CD4-positive, alpha-beta T cell treated with Interleukin-15 for 1 hour (primary cell): ENCODE measurements at places on chromosomes 7 and 10.

GRCh38 chr10:124266468-124267230 lies 152.1 kb downstream of the OAT start:
- DNase-seq = no peak

DNA sequence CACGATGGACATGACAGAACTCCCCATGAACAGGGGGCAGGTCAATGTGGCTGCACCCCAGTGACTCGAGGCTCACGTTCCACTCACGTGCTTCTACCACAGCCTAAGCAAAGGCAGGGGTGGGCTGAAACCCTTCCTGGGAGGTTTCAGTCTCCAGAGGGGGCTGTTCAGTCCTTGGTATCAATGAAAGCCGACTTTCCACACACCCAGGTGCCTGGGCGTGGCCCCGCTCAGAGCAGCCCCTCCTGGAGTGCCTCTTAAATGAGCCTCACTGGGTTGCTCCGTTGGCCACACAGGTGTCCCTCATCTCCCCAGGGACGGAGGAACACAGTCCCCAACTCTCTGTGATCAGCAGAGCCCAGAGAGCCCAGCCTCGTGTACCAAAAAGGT lies 90.5 kb upstream of the PDGFA start:
- no peak for DNase-seq

DNA sequence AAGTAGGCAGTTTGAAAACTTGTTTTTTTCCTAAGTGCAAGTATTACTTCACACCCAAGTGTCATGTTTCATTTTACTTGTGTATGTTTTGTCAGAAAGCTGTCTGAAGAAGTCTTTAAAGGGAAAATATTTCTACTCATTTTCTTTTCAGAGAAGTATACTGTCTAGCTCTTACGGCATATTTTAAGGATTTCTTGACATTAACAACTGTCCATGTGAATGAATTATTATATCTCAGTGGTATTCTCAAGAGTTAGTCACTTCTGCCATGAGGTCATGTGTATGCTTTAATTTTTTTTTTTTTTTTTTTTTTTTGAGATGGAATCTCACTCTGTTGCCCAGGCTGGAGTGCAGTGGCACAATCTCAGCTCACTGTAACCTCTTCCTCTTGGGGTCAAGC lies 229.5 kb downstream of the BICC1 start:
- no peak for DNase-seq

DNA sequence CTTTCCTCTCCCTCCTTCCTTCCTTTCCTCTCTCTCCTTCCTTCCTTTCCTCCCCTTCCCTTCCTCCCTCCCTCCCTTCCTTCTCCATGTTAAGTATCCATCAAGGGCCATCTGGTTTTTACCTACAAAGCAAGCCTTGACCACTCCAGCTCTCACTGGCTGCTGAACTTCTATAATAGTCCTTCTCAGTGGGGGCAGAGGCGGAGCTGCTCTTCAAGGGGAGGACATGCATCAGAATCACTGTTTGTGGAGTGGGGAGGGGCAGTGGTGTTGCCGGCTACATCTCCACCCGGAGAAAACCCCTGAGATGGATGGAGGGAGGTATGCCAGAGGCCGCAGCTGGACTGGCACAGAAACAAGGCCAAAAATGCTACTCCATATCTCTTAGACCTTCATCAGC lies 25.9 kb downstream of the LAMB1 start:
- no peak for DNase-seq

GRCh38 chr7:610531-611280 lies 91.1 kb upstream of the PDGFA start:
- peak; percentile 59 for DNase-seq

GRCh38 chr10:95319239-95319638 lies 28.4 kb upstream of the PDLIM1 start:
- no peak for DNase-seq

GRCh38 chr7:42231043-42231787 lies 5.8 kb downstream of the GLI3 start:
- DNase-seq = no peak

- no peak for DNase-seq
Measured at GRCh38 chr7:25263337-25263736, 35.1 kb upstream of the NPVF start.

GRCh38 chr7:117312593-117313580 lies 10.0 kb downstream of the WNT2 start:
- DNase-seq = no peak

- DNase-seq = no peak
Measured at GRCh38 chr10:120825878-120826769, 25.0 kb upstream of the WDR11 start.

- no peak for DNase-seq
Measured at GRCh38 chr10:48575901-48576300, 29.0 kb downstream of the ARHGAP22 start.
